Daoy (cell line): ENCODE measurements at places on chromosomes 12 and 14. TPM values are rescaled to one million over a fixed set of nuclear protein-coding genes. Genes with fewer than 3 reads are reported as not detected.

SMCO3 gene
- total RNA-seq, result 0.23 TPM in 1 of 2 replicates, not detected in the other

OR4K15 gene
- not detected in 2 replicates for total RNA-seq

SIX6 gene
- total RNA-seq, result 0.12 TPM in 1 of 2 replicates, not detected in the other

DEGS2 gene
- 0.06 TPM in 1 of 2 replicates, not detected in the other for total RNA-seq

SLC6A15 gene
- total RNA-seq, result 12.5 and 13.6 TPM in 2 replicates

PRKD1 gene
- 2.9 and 3.3 TPM in 2 replicates for total RNA-seq

SYCP3 gene
- total RNA-seq, result not detected in 2 replicates

DNA sequence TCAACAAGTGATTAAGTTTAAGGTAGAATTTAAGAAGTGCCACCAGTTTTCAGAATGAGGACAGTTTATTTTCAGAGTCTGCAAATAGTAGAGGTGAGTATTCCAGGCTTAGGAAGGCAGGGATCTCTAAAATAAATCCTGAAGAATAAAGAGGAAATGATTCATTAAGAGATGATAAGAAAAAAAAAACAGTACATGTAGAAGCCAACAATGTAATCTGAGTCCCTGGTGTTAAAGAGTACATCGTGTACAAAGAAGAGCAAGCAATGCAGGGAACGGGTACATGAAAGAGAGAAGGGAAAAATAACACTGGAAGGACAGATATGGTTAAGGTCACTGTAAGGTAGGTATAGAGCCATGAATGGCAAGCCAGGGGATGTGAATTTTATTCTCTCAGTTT is 95.2 kb upstream of the FOXG1 start:
- DNase-seq, result peak; percentile 53

DNA sequence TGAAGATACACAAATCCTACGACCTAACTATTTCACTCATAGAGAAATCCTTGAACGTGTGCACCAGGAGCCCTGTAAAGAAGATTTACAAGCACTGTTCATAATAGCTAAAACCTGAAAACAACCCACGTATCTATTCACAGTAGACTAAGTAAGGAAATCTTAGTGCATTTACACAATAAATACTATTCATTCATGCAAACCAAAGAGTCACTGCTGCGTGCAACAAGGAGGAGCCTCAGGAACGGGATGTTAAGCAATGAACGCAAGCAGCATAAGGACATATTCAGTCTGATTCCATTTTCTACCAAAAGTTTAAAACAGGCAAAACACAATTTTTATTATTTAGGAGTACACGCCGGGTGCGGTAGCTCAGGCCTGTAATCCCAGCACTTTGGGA is 176.6 kb downstream of the TTC7B start:
- DNase-seq, result no peak

DNA sequence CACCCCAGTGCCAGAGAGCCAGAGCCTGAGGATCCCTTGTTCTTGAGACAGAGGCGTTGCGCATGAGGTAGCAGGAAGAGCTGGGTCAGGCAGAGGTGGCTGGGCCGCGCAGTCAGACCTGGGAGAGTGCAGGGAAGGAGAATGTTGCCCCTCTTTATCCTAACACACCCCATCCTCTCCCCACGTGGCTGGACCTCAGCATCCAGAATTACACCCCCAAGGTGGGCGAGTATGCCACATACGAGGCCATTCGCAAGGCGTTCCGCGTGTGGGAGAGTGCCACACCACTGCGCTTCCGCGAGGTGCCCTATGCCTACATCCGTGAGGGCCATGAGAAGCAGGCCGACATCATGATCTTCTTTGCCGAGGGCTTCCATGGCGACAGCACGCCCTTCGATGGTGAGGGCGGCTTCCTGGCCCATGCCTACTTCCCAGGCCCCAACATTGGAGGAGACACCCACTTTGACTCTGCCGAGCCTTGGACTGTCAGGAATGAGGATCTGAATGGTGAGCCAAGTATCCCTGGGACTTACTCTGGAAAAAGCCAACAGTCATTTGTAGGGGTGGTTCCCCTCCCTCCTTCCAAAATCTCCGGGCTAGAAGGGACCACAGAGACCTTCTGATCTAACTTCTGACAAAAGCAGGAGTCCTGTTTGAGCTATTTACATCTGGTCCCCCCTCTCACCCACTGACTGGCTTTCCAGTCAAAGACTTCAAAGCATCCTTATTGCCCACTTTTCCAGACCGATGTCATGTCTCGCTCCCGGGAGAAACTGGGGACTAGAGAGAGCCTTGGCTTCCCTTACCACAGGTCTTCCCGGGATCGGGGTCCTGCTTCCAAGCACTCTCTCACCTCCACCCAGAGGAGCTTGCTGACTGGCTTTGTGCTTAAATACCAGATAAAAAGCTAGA is 6.1 kb downstream of the MMP14 start:
- DNase-seq, result no peak

DNA sequence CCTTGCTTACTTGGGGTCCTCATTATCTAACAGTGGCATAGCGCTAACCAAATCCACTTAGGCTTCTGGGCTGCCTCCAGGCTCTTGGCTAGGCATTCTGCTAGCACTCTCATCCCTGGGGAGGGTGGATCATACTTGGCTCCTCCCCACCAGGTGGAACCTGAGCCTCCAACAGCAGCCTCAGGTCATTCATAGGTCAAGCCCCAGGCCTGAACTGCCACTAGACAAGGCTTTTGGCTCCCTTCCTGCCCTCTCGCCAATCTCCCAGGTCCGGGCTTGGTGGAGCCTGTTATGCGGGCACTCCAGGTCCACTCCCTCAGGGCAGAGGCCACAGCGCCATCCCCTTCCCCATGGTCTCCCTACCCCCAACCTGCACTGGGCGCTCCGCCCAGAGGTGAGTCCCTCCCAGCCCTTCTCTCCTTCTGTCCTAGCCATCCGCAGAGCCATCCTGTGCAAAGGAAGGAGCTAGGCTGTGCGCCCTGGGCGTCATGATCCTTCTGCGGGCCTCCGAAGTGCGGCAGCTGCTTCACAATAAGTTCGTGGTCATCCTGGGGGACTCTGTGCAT is 154.9 kb upstream of the AMIGO2 start:
- no peak for DNase-seq

- peak; percentile 76 for DNase-seq
Measured at GRCh38 chr12:122368361-122369073, 54.0 kb downstream of the CLIP1 start.

GRCh38 chr12:12635651-12636050 is 24.0 kb downstream of the CREBL2 start:
- DNase-seq, result no peak

DNA sequence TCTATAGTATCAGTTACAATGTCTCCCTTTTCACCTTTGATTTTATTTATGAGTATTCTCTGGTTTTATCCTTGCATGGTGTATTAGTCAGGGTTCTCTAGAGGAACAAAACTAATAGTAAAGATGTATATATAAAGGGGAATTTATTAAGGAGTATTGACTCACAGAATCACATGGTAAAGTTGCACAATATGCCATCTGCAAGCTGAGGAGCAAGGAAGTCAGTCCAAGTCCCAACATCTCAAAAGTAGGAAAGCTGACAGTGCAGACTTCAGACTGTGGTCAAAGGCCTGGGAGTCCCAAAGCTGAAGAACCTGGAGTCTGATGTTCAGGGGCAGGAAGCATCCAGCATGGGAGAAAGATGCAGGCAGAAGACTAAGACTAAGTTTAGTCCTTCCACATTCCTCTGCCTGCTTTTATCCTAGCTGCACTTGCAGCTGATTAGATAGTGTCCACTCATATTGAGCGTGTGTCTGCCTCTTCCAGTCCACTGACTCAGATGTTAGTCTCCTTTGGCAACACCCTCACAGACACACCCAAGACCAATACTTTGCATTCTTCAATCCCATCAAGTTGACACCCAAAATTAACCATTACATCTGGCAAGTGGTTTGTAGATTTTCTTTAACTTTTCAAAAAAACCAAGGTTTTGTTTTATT is 308.0 kb upstream of the LMO3 start:
- DNase-seq, result no peak

DNA sequence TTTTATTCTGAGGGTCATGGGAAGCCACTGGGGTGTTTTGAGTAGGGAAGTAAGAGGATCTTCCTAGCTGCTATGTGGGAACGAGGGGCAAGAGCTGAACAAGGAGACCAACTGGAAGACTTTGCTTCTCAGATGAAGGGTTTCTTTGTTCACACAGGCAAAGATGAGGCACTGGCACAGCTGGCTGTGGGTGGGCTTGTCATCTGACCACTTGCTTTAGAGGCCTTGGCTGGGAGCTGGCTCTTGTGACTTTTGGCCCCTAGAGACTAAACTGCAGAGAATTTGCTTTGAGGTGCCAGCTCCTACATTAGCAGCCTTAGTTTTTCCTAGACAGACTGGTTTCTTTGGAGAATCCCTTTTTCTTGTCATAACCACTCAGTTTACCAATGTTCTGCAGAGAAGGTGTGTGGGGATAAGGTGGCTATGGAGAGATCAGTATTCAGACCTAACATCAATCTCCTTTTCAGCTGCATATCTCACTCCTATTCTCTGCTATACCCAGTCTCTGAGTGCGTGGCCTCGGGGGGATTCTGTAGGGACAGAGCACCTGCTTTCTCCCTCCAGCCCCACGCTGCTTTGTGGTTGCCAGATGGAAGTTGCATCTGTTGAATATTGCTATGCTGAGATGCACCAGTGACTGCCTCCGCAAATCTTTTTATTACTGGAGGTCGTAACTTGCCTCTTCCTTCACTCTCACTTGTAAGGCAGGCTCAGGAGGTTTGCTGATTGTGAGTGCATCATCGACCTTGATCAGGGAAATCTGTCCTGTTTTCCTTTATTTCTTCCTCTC is 12.7 kb downstream of the PPP2R5C start:
- no peak for DNase-seq

- DNase-seq, result peak; percentile 85
Measured at GRCh38 chr12:129614221-129614885, 289.5 kb downstream of the TMEM132D start.

DNA sequence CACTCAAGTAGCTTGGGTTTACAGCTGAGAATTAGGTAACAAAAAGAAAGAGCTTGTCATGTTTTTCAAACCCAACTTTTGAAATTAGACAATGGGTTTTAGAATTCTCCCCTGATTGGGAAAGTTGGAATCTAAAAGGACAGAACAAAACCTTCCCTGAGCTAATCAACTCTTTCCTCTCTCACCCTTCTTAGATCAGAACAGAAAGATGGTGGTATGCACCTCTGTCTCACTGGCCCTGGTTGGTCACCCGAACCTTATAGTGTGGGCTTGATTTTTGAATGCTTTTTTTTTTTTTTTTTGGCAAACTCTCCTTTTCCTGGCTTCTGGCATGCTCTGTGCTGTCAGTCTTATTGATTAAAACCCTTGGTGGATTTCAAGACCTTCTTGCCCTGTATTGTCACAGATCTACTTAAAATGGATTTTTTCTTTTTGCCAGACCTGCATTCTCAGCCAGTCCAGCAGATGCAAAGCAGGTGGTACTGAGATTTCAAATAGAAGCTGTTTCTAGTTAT is 251.1 kb upstream of the RMST start:
- no peak for DNase-seq

GRCh38 chr14:69363055-69363454 is 35.0 kb downstream of the ERH start:
- no peak for DNase-seq

GRCh38 chr12:14999021-14999694 is 26.3 kb downstream of the PDE6H start:
- DNase-seq, result no peak

- peak; percentile 65 for DNase-seq
Measured at GRCh38 chr12:24937553-24938244, 11.2 kb downstream of the BCAT1 start.

- DNase-seq, result no peak
Measured at GRCh38 chr12:52757449-52758176, 19.5 kb downstream of the KRT76 start.

DNA sequence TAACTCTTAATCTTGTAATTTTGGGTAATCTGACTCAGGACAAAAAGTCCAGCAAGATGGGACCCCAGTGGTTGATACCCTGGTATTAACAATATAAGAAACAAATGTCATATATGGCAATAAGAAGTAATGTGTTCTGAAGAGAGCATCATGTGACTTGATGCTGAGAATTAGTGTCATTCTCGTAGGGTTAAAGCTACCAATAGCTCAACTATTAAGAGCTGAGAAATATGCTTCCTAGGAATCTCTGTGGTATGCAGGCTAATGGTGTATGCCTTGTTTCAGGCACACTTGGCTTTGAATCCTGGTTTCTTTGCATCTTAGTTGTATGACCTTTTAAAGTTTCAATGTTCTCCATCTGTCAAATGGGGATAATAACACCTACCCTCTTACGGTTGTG is 9.1 kb downstream of the MYRFL start:
- no peak for DNase-seq

DNA sequence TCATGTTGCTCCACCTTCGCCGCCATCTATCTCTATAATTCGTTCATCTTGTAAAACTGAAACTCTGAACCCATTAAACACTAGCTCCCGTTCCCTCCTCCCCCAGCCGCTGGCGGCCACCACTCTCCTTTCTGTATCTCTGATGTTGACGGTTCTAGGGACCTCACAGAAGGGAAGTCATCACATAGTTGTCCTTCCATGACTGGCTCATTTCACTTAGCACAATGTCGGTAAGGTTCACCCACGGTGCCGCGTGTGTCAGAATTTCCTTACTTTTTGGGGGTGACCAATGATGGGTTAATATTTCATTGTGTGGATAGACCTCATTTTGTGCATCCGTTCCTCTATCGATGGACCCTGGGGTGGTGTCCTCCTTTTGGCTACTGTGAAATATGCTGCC is 2.0 kb upstream of the CACNA2D4 start:
- no peak for DNase-seq

DNA sequence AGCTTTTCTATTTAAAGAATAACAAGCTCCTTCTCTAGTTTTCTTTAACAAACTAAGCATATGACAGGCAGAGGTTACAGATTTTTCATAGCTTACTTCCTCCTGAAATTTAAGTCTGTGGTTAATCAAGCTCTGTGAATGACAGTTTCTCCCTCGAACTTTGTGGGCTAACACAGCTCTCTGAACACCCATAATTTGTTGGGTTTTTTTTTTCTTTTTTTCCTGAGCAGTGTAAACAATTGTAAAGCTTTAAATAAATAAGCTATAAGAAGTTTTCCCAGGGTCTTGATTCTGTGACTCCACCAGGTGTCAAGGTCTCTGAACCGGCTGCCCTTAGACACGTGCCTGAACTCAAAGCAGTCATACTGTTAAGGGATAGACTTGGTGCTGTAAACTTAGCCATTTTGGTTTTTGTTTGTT is 128.1 kb upstream of the AMIGO2 start:
- DNase-seq, result no peak

DNA sequence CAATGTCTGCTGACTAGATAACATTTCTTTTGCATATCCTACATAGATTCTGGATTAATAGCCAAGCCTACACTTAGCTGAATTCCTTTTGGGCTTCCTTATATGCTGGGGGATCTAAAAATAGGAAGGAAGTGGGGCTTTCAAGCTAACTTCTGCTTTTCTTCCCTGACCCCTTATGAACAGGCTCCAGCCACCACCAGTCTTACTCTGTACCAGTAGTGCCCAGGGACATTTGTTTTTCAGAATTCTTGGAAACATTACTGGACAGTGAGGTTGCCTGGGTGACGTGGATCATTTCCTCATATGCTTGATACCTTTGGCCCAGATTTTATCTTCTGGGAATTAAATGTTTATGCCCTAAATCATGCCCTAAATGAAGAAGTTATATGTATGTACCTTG is 55.9 kb upstream of the SRRM4 start:
- DNase-seq, result no peak

GRCh38 chr14:23240661-23241060 is 2.9 kb downstream of the RNF212B start:
- no peak for DNase-seq

GRCh38 chr12:47160316-47161244 is 80.8 kb upstream of the AMIGO2 start:
- DNase-seq, result peak; percentile 21

- DNase-seq, result no peak
Measured at GRCh38 chr12:94228488-94228907, 80.1 kb downstream of the PLXNC1 start.

GRCh38 chr14:105845725-105846309 is 319.4 kb downstream of the TMEM121 start:
- DNase-seq, result no peak

- DNase-seq, result no peak
Measured at GRCh38 chr12:103772367-103773108, 68.5 kb downstream of the NT5DC3 start.
